Activated CD4-positive, alpha-beta T cell treated with anti-CD3 and anti-CD28 coated beads for 48 hours (primary cell): ENCODE measurements at places on chromosomes 1 and 21.

- DNase-seq, result no peak
These were observed 25.0 kb downstream of the GIPC2 start for GRCh38 chr1:78070758-78071157.

- no peak for DNase-seq
These were observed 77.7 kb downstream of the MRPL37 start for GRCh38 chr1:54277451-54278341.

- no peak for DNase-seq
These were observed 145.0 kb upstream of the C21orf91 start for GRCh38 chr21:17964199-17964598.

GRCh38 chr1:202501281-202501680, 152.8 kb downstream of the PPP1R12B start:
- no peak for DNase-seq

GRCh38 chr1:34721646-34722355, 33.0 kb upstream of the GJB5 start:
- DNase-seq, result no peak

DNA sequence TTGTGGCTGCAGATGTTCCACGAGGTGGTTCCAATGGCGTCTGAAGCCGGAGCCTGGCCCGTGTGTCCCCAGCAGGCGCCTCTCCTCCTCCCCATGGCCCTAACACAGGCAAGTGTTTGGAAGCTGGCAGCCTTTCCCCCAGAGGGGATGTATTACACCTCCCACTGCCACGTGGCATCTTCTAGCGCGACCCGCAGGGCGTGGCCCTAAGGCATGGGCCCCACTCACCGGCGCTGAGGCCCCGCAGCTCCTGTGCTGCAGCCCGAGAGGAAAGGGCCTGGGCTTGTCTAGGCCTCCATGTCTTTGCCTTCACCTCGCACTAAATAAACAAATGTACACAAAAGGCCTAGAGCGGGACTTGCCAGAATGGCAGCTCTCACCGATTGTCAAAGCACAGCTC, 37.9 kb downstream of the SLC66A1 start:
- DNase-seq, result no peak

DNA sequence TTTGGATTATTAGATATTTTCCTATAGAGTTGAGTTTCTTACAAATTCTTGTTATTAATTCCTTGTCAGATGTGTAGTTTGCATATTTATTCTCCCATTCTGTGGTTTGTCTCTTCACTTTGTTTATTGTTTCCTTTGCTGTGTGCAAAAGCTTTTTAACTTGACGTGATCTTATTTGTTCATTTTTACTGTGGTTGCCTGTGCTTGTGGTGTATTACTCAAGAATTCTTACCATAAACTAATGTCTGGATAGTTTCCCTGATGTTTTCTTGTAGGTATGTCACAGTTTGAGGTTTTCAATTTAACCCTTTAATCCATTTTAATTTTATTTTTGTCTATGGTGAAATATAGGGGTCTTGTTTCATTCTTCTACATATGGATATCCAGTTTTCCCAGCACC, 72.1 kb upstream of the LHX8 start:
- DNase-seq, result no peak

- no peak for DNase-seq
These were observed 110.1 kb downstream of the ERG start for GRCh38 chr21:38388203-38388602.

DNA sequence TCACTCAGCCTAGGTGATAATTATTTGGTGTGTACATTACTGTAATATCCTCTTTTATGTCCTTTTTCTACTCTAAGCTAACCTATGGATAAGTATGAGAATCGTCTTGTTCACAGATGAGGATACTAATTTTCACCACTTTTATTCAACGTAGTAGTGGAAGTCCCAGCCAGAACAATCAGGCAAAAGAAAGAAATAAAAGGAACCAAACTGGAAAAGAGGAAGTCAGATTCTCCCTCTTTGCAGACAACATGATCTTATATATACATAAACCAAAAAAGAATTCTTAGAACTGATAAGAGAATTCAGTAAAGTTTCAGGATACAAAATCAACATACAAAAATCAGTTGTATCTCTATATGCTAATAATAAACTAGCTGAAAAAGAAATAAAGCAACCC, 12.6 kb upstream of the RGL1 start:
- DNase-seq, result no peak

DNA sequence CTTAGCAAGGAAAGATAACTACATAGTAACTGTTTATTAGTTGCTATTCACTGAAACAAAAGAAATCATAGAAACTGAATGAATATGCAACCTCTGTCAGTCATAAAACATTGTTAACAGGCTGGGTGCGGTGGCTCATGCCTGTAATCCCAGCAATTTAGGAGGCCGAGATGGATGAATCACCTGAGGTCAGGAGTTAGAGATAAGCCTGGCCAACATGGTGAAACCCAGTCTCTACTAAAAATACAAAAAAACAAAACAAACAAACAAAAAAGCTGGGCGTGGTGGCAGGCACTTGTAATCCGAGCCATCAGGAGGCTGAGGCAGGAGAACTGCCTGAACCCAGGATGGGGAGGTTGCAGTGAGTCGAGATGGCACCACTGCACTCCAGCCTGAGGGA, 44.1 kb downstream of the CRB1 start:
- DNase-seq, result no peak

- DNase-seq, result peak; percentile 75
These were observed 7.7 kb upstream of the GPATCH4 start for GRCh38 chr1:156608981-156609380.

GRCh38 chr1:58432851-58433668, 113.5 kb downstream of the OMA1 start:
- DNase-seq, result no peak

DNA sequence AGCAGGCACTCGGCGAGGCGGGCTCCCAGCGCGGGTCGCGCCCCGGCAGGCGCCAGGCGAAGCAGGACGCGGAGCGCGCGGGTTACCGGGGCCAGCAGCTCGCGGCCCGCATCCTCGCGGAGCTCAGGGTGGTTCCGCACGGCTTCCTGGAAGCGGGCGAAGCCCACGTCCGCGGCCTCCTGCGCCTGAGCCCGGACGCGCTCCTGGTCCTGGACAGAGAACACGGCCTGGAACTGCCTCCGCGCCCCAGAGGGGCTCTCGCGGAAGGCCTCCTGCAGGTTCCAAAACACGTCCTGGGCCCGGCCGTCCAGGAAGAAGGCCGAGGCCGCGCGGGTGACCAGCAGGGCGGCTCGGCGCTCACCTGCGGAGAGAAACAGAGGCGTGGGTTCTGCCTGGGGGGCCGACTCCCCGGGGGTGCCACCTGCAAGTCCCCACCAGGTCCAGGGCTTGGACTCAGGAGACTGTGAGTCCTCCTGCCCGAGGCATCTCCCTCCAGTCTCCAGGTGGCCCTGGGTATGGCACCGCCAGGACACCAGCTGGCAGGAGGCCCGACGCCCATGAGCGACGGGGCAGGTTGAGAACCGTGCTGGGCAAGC, 11.4 kb downstream of the TTC34 start:
- no peak for DNase-seq

GRCh38 chr1:229286099-229286766, 15.3 kb downstream of the RAB4A start:
- DNase-seq, result no peak

DNA sequence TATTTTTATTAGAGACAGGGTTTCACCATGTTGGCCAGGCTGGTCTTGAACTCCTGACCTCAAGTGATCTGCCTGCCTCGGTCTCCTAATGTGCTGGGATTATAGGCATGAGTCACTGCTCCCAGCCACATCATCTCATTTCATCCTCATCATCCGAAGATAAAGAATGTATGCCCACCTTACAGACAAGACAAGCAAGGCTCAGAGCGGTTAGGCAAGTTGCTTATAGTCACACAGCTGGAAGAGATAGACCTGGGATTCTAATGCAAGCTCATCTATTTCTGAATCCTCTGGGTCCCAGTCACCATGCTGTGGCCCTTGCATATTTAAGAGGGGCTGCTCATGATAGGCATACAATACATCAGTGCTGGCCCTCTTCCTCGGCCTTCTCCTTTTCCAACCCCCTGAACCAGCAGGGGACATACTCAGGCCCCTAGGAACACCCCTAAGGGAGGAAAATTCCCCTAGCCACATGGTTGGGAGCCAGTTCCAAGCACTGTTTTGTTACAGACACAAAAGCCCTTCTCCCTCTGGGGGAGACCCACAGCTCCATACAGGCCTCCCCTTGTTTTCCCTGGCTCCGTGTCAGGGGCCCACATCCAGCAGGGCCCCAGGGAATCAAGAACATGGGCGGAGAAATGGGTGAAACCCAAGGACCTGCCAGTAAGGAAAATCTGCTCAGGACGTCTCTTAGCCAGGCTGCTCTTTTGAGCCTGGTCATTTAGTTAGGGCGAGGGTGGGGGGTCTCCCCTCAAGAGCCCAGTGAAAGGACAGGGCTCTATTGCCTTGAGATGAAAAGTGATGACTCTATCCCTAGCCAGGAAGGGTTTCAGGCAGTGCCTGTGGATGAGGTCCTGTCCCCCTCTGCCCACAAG, 6.9 kb downstream of the CSRP1 start:
- DNase-seq, result no peak

DNA sequence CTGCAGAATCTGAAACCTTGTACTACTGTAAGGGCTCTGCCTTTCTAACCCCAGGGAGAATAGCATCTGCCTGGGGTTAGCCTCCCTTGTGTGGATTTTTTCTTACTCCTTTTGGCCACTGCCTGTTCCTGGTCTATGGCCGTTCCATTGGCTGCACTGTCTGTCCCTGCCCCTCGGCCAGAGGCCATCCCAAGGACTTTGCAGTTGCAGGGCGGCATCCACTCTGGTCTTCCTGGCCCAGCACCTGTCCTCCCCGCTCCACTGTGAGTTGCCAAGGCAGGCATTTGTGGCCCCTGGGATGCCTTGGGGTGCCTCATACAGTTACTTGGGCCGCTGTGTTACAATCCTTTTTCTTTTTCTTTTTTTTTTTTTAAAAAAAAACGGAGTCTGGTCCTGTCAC, 45.8 kb downstream of the PDE9A start:
- DNase-seq, result no peak

GRCh38 chr1:97728436-97728835, 192.4 kb downstream of the DPYD start:
- no peak for DNase-seq

GRCh38 chr1:69711190-69711930, 143.6 kb downstream of the LRRC7 start:
- no peak for DNase-seq

- no peak for DNase-seq
These were observed 210.1 kb downstream of the FGGY start for GRCh38 chr1:59506952-59507351.

DNA sequence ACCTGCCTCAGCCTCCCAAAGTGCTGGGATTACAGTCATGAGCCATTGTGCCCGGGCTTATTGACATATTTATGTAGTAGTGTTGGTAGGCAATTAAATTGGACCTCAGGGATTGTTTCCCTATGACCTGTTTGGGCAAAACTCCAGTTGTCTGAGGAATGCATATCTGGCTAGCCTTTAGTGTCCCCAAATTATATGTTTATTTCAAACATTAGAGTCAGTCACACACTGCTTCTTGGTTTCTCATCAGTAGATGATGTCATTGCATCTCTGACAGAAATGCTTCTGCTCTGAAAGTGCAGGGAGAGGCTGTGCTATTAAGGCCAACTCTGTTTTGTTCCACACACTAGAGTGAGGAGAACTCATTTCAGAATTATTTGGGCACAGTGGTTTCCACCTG, 12.5 kb downstream of the PIP5K1A start:
- DNase-seq, result no peak

- no peak for DNase-seq
These were observed 45.9 kb upstream of the PRMT6 start for GRCh38 chr1:107010582-107010981.

DNA sequence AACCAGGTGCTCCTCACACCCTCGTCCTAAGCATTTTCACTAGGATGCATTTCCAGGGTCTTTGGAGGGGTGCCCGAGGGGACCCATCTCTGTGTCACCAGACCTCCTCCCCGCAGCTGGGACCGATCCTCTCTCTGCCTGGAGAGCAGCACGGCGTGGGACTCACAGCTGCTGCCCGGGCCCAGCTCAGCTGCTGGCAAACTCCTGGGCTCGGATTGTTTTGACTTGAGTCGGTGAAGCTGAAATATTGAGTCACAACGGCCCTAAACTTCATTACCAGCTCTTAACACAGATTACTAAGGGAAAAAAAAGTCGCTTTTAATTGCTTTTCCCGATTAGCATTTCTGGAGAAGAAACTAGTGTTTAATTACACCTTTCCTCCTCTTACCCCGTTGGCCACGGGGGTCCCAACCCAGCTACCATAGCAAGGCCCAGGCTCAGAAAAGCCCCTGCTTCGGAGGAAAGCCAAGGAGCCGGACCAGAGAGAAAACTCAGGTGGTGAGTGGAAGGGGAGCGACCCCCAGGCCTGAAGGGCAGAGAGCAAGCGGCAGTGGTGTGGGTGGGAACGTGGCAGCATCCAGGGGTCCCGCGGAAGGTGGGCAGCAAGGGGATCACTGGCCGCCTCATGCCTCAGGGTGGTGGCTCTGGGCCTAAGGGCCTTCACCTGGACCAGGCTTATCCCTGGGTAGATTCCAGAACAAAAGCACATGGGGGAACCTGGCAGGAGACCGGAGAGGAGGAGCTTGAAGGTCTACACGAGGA, 41.7 kb downstream of the CASZ1 start:
- no peak for DNase-seq

GRCh38 chr1:53655931-53656746, 82.8 kb downstream of the GLIS1 start:
- no peak for DNase-seq

- DNase-seq, result no peak
These were observed 8.8 kb upstream of the ANGPTL7 start for GRCh38 chr1:11180342-11180744.

GRCh38 chr1:25123551-25123950, 108.8 kb downstream of the SYF2 start:
- peak; percentile 32 for DNase-seq

DNA sequence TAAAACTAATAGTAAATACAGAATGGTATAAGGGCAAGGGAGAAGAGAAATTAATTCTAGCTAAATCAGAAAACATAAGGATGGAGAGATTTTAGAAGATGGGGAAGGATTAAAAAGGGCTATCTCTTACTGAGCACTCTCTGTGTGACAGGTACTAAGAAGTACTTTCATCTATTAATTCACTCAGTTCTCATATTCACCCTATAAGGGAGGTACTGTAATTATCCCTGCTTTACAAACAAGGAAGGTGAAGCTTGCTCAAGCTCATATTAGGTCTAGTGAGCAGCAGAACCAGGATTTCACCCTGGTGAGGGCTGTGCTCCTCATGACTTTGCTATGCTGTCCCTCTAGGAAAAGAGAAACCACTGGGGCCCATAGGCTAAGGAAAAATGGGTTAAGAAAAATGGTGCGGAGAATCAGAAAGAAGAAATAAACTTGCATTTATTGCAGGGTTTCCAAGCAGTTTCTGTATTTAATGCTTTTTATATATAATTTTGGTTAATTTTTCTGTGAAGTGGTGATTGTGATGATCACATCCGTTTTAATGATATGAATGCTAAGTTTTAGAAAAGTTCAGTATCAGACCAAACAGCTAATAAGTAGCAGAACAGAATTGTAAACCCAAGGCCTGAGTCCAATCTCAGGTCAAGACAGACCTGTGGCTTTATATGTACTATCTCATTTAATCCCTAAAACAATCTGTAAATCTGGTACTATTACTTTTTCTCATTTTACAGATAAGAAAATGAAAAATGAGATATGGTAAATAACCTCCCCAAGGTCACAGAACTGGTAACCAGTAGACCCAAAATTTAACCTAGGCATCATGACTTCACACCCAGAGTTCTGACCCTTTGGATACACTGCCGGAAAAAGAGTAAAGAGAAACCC, 1.7 kb downstream of the PCNX2 start:
- DNase-seq, result no peak

GRCh38 chr21:32979598-32980268, 46.0 kb upstream of the OLIG2 start:
- no peak for DNase-seq
